ENCODE measurements at places on chromosomes 16 and 17.

GRCh38 chr16:13767215-13767614, 152.7 kb upstream of the ERCC4 start:
- DNase-seq: no peak

- DNase-seq: no peak
Measured at GRCh38 chr17:42111871-42112551, 503 bp downstream of the DHX58 start.

- DNase-seq: no peak
Measured at GRCh38 chr16:46922239-46922638, 38.1 kb downstream of the GPT2 start.

- no peak for DNase-seq
Measured at GRCh38 chr16:27737513-27737912, 187.6 kb downstream of the KATNIP start.

DNA sequence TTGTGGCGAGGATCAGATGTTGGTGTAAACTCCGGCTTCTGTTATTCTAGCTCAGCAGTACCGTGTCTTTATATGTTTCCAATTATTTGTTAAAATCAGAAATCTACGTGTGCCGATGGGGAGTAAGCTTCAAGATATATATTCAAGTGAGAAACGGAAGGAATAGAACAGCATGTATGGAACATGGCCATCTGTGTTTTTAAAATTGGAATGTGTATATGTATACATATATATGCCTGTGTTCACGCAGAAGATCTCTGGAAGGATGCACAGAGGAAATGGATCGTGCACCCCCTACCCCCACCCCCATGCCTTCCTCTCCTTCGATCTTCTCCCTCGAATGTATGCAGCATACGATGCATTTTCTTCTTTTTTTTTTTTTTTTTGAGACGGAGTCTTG, 7.7 kb upstream of the SNN start:
- no peak for DNase-seq

DNA sequence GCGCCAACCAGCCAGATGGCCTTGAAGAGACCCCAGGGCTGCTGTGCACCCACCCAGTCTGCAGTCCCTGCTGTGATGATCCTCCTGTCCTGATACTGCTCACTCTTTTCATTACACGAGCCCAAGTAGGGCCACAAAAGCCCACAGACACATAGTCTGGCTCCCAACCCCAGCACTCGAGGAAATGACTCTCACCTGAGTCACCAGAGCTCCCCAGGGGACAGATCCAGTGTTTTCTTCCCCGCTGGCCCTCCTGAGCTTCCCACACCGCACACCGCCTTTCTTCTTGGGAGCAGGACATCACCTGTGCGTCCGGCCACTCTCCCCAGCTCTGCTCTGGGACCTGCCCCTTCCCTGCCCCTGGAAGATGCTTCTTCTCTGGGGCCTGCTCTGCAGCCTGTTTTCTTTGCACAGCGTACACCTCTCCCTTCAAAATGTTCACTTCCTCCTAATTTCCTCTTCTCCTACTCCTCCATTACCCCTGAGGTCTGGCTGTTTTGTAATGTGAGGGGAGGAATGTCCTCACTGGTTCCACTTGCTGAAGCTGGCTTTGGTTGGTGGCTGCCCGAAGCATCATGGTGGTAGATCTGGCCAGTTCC, 2.0 kb upstream of the SCN4A start:
- DNase-seq: no peak

DNA sequence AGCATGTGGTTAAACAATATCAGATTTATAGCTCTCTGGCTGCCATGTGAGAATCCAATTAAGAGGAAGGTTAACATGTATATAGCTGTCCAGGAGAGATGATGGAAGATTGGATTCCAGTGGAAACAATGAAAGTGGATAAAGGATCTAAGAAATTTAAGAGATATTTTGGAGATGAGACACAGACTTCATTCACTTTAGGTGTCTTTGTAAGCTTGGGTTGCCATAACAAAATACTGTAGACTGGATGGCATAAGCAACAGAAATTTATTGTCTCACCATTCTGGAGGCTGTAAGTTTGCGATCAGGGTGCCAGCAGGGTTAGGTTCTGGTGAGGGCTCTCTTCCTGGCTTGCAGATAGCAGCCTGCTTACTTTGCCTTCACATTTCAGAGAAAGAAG, 155.9 kb upstream of the MYOCD start:
- DNase-seq: no peak
